ENCODE measurements at places on chromosomes 12 and 14.

GRCh38 chr14:102749393-102750305, 27.6 kb upstream of the TRAF3 start:
- DNase-seq = no peak

DNA sequence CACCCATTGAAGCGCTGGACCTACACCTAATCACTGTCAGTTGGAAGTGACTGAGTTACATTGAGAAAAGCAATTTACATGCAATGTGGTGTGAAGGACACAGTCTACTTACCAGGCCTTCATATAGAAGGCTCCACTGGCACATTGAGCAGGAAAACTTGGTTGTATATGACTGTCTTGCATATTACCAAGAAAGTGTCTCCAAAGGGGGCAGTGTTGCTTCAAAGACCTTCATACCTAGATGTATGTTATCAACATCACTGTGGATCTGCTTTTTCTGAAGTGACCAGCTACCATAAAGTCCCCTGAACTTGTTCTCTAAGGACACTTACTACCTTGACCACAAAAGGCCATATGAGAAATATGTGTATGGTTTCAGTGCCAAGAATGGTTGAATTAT, 64.1 kb downstream of the NELL2 start:
- DNase-seq = no peak

GRCh38 chr14:99541677-99542470, 60.7 kb downstream of the CCNK start:
- DNase-seq = no peak

- DNase-seq = no peak
These were observed 150.7 kb downstream of the CAND1 start for GRCh38 chr12:67419810-67420209.

DNA sequence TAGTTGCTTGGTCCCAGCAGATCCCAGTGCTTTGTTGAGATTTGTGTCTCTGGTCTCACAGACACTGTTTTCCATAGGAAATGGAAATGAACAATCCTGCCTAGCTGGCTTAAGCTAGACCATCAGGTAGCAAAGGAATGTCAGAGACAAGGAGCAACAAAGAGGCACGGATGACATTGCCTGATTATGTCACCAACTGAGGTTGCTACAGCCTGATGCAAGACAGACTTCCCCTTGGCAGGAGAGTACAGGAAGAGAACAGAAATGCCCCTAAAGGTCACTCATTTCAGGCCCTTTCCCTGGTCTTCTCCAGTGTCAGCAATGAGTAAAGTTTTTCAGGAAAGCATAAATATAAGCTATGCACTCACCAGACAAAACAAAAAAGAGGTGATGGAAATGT, 2.0 kb upstream of the PRB2 start:
- DNase-seq = no peak

DNA sequence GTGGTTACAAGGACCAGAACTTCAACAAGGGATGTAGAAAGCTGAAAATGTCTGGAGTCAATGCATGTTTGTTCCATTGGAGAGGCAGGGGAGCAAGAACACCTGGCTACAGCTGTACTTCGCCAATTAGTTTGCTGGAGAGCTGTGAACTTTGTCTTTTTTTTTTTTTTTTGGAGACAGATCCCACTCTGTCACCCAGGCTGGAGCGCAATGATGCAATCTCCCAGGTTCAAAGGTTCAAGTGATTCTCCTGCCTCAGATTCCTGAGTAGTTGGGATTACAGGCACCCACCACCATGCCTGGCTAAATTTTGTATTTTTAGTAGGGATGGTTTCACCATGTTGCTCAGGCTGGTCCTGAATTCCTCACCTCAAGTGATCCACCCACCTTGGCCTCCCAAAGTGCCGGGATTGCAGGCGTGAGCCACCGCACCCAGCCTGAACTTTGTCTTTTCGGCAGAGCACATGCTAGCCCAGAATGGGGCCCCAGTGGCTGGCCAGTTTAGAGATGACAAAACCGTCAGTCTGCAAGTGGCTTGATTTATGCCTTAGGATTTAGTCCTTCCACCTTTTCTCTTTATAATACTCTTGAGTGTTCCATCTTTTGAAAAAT, 55.5 kb downstream of the AVPR1A start:
- no peak for DNase-seq

DNA sequence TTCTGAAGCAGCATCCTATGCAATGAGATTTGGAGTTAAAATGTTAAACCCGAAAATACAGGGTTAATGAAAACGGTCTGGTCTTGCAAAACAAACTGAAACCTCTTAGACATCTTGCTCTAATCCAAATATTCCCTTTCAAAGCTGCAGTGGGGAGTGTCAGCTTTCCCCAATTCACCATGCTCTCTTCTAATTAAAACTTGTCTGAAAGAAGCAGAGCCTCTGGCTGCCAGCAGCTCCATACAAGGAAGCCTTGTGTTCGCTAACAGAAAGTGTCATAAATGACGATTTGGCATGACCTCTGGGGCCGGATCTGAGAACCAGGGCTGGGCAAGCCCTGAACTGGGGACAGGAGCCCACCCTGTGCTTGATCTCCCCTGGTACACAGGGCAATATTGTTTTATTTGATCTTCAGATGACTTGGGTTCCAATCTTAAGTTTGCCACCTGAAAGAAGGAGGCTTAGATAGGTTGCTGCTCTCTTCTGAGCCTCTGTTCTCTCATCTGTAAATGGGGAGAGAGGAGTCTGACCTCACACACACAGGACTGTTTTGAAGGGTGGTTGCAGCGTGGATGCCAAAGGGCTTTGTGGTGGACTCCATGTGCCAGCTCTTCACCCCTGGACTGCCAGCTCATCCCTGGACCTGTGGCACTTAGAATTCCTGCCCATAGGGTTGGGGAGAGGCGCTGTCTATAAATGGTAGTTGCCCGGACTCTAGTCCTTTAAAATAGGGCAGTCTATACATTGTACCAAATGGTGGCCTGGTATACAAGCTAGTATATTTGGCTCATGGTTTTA, 7.8 kb downstream of the KMT5A start:
- DNase-seq = no peak

DNA sequence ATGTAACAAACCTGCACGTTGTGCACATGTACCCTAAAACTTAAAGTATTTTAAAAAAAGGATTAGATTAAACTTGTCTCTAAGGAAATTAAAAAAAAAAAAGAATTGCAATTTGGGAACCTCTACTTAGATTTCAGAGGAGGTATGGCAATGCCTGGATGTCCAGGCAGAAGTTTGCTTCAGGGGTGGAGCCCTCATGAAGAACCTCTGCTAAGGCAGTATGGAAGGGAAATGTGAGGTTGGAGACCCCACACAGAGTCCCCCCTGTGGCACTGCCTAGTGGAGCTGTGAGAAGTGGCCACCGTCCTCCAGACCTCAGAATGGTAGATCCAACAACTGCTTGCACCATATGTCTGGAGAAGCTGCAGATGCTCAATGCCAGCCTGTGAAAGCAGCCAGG, 279.6 kb upstream of the CCDC196 start:
- DNase-seq = no peak

DNA sequence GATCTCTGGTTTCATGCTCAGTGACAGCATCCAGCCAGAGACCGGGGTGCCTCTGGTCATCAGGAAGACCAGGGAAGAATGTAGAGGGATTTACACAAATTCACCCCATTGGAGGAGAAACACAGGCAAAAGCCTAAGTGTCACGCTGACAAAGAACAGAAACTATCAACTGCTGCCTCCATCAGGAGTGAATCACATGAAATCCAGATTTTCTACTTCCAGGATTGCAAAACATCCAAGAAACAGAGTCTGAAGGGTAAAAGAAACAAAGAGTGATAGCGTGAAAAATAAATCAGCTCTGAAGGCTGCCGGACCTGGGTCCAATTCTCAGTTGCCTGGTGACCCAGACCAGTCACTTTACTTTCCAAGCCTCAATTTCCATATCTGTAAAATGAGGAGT, 136.1 kb upstream of the MAP1LC3B2 start:
- DNase-seq = no peak

GRCh38 chr12:53975479-53976152, 862 bp upstream of the HOTAIR start:
- no peak for DNase-seq

DNA sequence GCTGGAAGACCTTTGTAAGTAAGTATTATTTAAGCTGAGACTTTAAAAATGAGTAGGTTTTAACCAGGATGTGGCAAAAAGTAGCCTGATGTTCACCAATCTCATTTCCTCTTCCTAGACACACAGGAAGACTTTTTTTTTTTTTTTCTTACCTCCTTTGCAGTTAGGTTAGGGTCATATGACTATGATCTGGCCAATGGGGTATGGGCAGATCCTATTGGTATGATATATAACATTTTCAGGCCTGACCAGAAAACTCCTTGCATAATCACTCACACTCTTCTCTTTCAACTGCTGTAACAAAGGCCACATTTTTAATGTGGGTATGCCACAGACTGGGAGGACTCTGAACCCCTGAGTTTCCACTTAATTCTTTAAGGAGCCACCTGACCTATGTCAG, 2.7 kb upstream of the RPS6KA5 start:
- DNase-seq = peak; percentile 16

DNA sequence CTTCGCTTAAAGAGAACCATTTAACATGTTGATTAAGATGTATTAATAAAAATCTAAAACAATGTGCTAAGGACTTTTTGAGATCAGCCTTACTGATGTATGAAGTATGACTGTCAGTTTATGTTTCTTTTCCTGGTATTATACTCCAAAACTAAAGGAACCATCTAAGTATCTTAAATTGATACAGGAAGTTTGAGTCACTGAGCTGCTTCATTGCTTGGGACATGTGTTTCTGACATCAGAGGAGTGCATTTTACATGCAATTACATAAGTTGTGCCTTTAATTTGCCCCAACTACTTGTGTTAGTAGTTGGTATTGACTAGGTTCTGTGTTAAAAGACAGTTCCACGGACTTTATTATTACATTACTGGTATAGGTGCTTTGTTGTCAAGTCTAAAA, 50.9 kb downstream of the PROX2 start:
- DNase-seq = no peak

- DNase-seq = no peak
These were observed 368.7 kb downstream of the C12orf75 start for GRCh38 chr12:105699209-105699608.

- DNase-seq = no peak
These were observed 115.4 kb downstream of the DUSP6 start for GRCh38 chr12:89236748-89237383.

- DNase-seq = no peak
These were observed 52.0 kb downstream of the RASSF9 start for GRCh38 chr12:85784096-85784720.

GRCh38 chr12:118391836-118392235, 15.5 kb downstream of the SUDS3 start:
- DNase-seq = no peak

- DNase-seq = no peak
These were observed 267.7 kb downstream of the SLC6A15 start for GRCh38 chr12:84644908-84645307.

- DNase-seq = no peak
These were observed 3.9 kb upstream of the CMKLR1 start for GRCh38 chr12:108342985-108343384.

GRCh38 chr12:96427269-96427729, 27.1 kb upstream of the CDK17 start:
- no peak for DNase-seq

GRCh38 chr14:64549791-64550620, at the start of gene PPP1R36:
PPP1R36 (plus strand) TSS chr14:64549961; CDS start chr14:64549998, 37 bp downstream.
- DNase-seq = no peak

GRCh38 chr14:42138406-42138805, 531.7 kb downstream of the LRFN5 start:
- DNase-seq = no peak

DNA sequence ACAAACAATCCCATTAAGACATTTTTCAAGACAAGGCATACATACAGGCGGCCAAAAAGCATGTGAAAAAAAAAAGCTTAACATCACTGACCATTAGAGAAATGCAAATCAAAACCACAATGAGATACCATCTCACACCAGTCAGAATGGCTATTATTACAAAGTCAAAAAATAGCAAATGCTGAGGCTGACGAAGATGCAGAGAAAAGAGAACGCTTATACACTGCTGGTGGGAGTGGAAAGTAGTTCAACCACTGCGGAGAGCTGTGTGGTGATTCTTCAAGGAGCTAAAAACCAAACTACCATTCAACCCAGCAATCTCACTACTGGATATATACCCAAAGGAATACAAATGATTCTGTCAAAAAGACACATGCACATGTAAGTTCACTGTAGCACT, 216.7 kb downstream of the FOXG1 start:
- no peak for DNase-seq

GRCh38 chr12:106118381-106119130, 20.2 kb downstream of the NUAK1 start:
- DNase-seq = no peak

Data from stimulated activated naive B cell treated with anti-CD40 and anti-IgM and Interleukin-4, amounts not matched to agents 10 μg/mL and 1 μg/mL and 100 μg/mL, for 72 hours (primary cell).